ENCODE measurements at places on chromosomes 2 and 18.

DNA sequence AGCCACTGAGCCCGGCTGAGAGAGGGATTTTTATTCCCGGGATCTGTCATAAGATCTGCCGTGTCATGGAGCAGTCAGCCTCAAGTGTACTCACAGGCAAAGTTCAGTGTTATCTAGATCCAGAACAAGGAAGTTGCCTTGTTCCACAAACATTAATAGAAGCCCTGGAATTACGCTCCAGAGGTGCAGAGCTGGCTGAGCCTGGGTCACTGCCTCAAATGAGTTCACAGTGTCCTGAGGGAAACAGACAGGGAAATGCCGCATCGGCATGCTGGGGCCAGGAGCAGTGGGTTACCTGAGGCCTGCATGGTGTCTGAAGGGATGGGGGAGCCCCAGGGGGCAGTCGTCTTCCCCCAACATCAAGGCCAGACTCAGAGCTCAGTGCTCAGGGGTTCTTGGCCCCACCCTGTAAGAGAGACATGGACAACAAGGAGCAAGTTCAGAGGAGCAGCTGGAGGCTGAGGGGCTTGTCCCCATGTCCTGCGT is 42.7 kb upstream of the ODC1 start:
- DNase-seq = no peak

- no peak for DNase-seq
These were observed 157 bp downstream of the PTGR3 start for GRCh38 chr18:75208836-75209128.

DNA sequence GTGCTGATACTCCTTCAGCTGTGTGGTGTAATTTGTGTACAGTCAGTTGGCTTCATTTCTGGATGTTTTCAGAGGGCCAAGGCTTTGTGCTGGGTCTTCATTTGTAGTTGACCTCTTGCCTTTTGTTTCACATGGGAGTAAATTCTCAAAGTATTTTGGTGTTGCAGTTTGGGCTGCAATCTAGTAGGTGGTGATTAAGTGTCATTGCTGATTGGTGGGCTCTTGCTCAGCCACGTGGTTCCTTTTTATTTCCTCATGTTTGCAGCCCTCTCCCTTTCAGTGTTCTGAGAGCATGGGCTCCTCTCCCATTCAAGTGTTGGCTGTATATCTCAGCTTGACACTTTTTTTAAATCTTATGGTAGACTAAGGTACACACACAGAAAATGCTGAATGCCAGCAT is 96.8 kb downstream of the SNTG2 start:
- no peak for DNase-seq

- DNase-seq = no peak
These were observed 122.9 kb downstream of the MTCL1 start for GRCh38 chr18:8828300-8828699.

- DNase-seq = peak; percentile 20
These were observed at the start of gene EVA1A for GRCh38 chr2:75560768-75561565. Gene EVA1A (minus strand): TSS chr2:75560939. CDS start chr2:75518140, 42,799 bp downstream.

- DNase-seq = no peak
These were observed 37.3 kb upstream of the REL start for GRCh38 chr2:60844105-60844504.

DNA sequence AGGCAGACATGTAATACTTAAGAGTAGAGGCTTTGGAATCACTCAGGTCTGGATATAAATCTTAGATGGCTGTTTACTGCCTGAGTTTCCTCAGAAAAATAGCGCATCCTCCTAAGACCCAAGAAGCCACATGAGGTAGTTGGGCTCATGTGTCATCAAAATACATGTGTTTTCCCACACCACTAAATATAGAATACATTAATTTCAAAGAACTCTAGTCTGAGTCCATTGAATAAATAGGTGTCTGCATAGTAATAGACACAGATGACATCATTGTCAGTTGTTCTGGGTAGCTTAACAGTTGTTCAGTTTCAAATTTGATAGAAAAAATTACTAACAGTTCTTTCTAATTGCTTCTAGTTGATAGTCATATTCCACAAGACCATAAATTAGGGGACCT is 9.6 kb downstream of the PPP1R1C start:
- DNase-seq = no peak

DNA sequence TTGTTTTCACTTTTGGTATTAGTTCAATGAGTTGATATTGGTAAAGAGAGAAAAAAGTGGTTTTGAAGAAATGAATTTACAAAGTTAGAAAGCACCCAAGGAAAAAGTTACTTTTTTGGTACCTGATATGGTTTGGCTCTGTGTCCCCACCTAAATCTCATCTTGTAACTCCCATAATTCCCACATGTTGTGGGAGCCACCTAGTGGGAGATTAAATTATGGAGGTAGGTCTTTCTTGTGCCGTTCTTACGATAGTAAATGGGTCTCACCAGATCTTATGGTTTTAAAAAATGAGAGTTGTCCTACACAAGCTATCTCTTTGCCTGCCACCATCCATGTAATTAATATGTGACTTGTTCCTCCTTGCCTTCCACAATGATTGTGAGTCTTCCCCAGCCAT is 965.6 kb upstream of the NRXN1 start:
- no peak for DNase-seq

- DNase-seq = no peak
These were observed 275.9 kb downstream of the DCC start for GRCh38 chr18:52615943-52616342.

DNA sequence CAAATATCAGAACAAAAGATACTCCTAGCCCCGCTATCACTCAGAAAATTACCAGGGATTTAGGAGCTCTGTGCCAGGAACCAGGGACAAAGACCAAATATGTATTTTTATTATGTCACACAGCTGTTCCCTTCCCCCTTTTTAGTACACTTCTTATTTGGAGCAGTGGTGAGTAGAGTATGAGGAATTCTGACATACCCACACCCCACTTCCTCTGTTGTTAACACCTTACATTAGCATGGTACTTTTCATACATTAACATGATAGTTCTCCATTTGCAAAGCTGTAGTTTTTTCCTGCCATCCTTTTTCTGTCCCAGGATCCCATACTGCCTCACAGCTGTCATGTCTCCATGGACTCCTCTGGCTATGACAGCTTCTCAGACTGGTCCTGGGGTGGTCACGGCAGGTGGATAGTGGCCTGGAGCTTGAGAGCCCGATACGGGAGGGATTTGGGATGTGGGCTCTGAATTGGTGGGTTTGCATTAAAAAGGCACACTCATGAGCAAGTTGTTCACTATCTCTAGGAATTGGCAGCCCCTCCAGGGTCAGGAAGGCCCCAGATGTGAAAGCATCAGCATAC is 100.2 kb downstream of the SH3RF3 start:
- DNase-seq = no peak

DNA sequence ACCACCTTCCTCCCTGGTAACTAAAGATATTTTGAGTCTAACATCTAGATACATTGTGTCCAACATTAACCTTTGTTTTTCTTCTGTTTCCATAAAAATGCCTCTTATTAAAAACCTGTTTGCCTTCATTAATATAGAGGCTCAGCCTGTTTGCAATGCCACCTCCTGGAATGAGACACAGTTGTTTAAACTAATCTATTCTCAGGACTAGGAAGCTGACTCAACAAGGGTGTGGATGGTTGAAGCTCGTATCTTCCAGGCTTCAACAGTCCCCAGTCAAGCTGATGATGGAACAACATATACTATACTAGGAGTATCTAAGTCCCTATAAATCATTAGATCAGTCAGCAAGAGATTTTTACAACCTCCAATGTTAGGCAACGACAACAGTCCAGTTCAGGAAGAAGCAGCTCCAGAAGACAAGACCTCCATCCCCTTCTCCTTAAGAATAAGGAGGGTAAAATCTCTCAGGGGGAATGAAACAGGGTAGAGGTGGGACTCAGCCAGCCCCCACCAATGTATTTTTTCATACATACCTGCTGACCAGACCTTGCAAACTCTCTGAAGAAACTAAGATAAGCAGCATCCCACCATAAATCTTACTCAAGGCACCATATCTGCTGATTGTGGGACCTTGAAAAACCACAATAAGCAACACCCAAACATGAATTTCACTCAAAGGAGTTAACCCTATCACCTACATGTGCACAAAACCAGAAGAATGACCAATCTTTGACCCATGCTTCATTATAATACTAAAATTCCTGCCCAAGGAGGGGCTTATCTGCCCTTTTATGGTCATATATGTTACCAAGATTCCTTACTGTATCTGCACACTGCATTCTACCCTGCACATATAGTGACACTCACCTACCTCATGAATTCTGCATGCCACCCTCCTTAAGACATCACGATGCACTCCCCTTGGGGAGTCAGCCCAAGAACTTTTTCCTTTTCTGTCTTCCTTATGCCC is 21.4 kb downstream of the ZNF24 start:
- DNase-seq = no peak

DNA sequence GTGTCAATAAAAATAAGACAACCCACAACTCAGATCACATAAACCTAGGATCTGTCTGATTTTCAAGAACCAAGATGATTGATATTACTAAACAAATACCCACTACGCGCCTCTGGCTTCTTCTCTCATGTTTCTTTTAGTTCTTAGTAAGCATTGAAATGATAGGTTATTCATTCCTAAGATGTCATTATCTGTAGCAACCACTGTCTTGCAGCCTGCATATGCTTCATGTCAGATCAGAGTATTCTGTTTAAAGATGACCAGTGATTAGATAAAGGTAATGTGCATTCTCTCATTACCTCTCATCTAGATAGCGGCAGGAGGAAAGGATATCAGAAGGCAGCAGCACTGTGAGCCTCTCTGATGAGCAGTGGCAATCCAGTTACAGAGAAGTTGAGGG is 112.9 kb downstream of the SLC8A1 start:
- no peak for DNase-seq

GRCh38 chr18:6714010-6714409 is 15.5 kb upstream of the ARHGAP28 start:
- no peak for DNase-seq

Data from activated T-cell treated with anti-CD3 and anti-CD28 coated beads, Interleukin-2, amount 50 U/mL, for 72 hours (primary cell).